Fibroblast of the aortic adventitia (primary cell): ENCODE measurements at places on chromosomes 3 and 15.

GRCh38 chr3:48697952-48698351 lies 12.2 kb upstream of the NCKIPSD start:
- no peak for DNase-seq

DNA sequence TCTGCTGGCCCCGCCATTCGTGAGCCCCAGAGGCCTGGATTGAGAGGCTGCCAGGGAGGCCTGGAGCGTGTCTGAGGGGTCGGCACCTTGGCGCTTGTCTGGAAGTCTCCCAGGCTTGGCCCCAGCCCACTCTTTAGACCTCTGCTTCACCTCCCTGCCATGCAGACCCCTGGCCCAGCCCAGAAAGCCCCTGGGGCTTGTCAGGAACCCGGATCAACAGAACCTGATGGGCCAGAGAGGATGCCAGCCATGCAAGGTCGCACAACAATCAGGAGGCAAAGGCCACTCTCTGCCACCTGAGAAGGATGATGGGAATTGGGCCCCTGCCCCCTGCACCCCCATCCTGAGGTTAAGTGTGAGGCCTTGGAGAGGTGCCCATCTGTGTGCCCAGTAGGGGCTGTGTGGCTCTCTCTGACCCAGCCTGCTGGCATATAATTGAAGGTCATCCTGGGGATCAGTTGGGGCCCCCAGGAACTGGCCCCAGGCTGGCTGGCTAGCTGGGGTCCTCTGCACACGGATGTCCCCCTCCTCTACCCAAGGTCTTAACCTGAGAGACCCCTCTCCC lies 103.3 kb upstream of the SLC6A6 start:
- DNase-seq = no peak

GRCh38 chr3:16243706-16244490 lies 20.8 kb downstream of the DPH3 start:
- DNase-seq = peak; percentile 45

DNA sequence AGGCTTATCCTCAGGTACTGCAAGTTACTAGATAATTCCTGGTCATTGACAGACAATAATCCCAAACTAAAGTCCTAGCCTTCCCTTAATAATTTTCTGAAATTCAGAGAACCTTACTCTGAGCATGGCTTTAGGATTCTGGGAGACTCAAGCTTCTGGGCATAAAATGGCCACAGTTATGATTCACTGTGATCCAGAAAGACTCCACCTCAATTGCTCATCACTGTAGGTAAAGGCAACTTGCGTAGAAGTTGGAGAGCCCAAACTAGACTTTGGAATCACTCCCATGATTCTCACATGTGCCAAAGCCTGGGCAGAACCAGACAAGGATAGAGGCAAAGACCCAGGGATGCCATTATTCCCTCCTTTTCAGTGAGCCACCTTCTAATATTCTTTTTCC lies 195.3 kb downstream of the OSBPL10 start:
- no peak for DNase-seq

DNA sequence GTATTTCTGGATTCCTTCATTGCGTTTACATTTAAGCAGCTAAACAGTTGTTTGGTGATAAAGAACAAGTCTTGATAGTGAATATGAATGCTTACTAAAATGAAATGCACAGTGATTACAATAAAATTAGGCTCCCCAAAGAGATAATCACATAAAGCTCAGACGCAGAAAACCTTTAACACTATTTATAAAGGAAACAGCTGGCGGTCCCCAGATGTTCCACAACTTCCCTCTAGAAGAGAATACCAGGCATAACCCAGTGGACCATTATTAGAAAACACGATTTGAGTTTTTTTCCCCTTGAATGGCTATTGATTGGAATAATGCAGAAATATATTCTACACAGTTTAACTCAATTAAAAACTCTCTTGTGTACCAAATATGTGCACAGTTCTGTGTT lies 573.2 kb downstream of the DIPK2A start:
- DNase-seq = no peak

- no peak for DNase-seq
Observed at GRCh38 chr15:36977659-36978058, 122.7 kb downstream of the MEIS2 start.

DNA sequence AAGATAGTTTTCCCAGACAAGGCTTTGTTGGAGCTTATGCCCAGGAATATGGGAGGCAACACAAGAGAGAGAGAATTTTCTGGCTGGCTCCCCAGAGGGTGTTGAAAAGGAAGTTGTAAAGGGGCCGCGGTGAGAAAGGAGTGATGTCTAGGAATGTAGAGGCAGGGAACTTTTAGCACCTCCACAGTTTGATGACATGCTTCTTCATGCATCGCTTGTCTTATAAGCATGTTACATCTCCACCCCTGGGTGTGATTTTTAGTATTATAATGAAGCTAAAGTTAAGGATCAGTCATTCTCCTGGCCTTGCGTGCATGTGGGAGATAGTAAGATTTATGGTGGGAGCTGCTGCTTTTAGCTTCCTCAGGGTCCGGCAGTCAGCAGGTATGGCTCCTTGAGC lies 32.8 kb upstream of the TF start:
- no peak for DNase-seq

DNA sequence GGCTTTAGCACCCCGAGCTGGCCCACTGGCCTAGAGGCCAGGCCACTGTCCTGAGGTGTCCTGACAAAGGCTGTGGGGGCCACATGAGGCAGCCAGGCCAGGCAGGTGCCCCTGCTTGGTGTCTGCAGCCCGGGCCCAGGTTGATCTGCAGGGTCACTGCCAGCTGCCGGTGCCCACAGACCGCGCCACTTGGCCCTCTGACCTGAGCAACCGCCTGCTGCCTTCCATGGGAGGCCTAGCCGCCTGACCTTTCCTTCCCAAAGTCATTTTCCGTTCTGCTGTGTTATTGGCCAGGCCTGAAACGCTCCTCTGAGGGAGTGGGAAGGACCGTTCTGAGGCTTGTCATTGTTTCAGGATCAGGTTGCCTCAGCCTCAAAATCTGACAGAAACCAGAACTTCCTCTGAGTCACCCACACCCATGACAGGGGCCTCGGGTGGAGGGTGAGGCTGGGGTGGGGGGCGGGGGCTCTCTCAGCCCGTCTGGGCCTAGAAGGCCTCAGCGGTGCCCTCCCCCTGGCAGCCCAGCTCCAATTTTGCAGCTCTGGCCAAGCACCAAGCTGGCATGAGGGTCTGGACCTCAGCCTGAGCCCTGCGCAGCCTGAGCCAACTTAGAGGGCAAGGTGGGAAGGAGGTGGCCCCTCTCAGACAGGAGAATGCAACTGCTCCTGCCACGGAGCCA lies 140.7 kb upstream of the MEF2A start:
- DNase-seq = peak; percentile 95

GRCh38 chr3:146214493-146214892 lies 36.4 kb downstream of the PLSCR4 start:
- no peak for DNase-seq

DNA sequence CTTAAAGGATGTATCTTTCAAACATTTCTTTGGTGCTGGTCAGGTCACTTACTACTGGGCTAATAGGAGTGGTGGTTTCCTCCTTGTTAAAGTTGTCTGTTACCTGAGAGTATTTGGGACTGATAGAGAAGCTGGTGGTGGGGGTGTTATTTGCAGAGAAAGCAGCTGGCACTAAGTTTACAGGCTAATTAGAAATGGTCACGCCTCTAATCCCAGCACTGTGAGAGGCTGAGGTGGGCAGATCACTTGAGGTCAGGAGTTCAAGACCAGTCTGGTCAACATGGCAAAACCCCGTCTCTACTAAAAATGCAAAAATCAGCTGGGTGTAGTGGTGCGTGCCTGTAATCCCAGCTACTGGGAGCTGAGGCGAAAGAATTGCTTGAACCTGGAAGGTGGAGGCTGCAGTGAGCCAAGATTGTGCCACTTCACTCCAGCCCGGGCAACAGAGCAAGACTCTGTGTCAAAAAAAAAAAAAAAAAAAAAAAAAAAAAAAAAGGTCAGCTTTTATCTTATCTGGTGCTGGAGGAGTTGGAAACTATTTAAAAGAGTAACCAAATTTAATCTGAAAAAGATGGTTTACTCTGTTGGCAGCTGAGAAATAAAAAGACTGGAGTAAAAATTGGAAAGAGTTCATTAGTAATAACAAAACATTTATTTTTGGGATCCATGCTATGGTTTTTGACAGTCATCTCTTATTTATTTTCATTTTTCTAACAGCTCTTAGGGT lies 332.6 kb downstream of the PTPRG start:
- peak; percentile 53 for DNase-seq

GRCh38 chr3:55085231-55085630 lies 157.4 kb upstream of the LRTM1 start:
- DNase-seq = no peak

GRCh38 chr3:11002371-11002807 lies 9.8 kb downstream of the SLC6A1 start:
- no peak for DNase-seq

DNA sequence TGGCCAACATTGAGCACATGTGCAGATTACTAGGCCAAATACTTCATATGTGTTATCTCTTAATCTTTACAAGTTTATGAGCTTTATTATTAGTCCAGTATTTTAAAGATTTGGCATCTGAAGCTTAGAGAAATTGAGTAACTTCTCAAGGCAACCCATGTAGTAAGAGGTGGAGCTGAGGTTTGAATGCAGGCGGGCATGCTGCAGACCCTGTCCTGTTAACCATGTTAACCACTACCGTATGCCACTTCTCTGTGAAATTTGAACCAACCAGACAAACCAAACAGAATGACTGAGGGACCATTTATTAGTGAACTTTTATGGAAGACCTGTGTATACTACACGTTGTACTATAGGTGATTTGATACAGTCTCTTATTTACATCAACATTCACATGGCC lies 49.7 kb downstream of the MEF2A start:
- DNase-seq = no peak

- DNase-seq = no peak
Observed at GRCh38 chr3:4939276-4939675, 40.0 kb upstream of the BHLHE40 start.

DNA sequence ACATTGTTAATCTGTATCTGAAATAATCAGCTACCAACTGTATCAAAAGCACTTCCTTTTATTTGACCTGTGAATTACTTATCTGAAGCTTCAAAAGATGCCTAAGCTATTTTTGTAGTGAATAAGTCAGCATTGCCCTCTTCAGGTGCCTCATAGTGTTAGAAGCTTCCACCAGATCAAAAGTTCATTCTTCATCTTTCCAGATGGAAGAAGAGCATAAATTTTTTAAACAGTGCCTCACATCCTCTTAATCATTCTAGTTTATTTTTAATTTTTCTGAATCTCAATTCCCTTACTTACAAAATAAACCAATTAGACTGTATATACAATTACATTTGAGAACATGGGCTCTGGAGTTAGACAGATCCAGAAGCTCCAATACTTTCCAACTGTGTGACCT lies 65.0 kb downstream of the MYO5A start:
- peak; percentile 45 for DNase-seq

DNA sequence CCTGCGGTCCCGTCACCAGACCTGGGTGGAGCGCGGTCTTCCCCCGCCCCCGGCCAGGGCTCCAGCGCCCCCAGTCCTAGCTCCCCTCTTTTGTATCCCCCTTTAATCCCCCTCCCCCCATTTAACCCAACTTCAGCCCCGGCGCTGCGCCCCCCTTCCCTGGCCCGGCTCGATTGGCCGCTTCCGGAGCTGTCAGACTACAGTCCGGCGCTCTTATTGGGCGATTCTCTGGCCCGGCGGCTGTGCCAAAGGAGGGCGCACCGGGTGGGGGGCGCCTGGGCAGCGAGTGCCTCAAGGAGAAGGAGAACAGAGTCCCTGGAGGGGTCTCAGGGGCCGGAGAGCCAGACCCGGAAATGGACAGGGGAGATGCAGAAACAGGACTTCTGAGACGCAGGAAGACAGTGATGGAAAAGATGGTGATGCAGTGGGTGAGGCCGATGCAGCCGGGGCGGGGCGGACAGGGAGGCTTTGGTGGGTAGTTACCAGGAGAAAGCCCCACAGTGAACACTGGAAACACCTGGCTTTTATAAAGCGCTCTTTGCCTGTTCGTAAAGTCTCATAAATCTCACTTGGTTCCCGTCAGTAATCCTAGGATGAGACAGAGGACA lies 1.2 kb upstream of the ADCY5 start:
- no peak for DNase-seq

DNA sequence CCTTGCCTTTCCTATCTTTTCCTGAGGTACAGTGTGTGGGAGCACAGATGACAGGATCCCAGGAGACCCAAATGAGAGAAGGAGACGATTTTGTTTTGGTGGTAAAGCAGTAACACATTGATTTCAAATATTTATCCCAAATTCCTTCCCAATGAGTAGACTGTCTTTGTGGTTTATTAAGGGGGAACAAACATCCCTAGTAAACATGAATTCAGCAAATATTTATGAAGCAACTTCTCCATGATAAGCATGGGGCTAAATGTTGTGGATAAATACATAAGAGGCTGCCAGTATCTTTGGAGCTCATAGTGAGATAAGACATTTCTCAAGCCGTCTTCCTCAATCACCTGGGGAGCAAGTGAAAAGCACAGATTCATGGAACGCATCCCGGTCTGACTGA lies 460.8 kb upstream of the CFAP20DC start:
- peak; percentile 12 for DNase-seq

DNA sequence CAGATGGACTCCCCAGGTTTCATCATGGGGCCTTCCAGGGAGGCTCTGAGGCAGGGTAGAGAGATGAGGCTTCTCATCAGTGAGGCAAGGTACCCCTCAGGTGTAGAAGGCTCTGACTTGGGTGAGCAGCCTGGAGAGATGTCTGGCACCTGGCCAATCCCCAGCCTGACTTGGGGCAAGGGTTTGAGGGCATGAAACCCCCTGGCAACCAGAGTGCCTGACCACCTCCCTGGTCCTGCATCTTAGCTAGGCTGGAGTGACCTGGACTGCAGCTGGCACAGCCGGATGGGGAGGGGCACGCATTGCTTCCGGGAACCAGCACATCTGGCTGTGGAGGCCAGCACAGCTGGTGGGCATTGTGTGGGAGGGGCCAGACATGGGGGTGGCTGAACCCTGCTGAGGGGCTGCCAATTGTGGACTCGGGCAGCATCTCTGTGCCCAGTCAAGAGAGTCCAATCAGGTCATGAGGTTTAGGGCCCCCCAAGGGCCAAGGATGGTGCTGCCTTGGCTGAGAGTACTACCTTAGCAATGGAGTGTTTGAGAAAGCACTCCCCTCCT lies 1.9 kb downstream of the ZBTB47 start:
- no peak for DNase-seq

GRCh38 chr3:132289316-132289715 lies 27.9 kb upstream of the ACP3 start:
- DNase-seq = no peak

DNA sequence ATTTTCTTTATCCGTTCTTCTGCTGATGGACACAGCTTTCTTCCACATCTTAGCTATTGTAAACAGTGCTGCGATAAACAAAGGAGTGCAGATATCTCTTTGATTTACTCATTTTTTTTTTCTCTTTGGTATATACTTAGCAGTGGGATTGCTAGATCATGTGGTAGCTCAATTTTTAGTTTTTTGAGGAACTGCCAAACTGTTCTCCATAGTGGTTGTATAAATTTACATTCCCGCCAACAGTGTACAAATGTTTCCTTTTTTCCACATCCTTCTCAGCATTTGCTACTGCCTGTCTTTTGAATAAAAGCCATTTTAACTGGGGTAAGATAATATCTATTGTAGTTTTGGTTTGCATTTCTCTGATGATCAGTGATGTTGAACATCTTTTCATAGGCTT lies 196.8 kb upstream of the ZNF717 start:
- no peak for DNase-seq
